ENCODE measurements at places on chromosomes 2 and 18. TPM values are rescaled to one million over a fixed set of nuclear protein-coding genes. Genes with fewer than 3 reads are reported as not detected.

The ARHGEF4 gene
- total RNA-seq = 3.5 TPM

The MAP3K19 gene
- total RNA-seq = not detected

The PDCD1 gene
- total RNA-seq = 1.0 TPM

The RASGRP3 gene
- total RNA-seq = 56.3 TPM

The MAB21L4 gene
- total RNA-seq = not detected

The LYPD1 gene
- not detected for total RNA-seq

The C2orf80 gene
- not detected for total RNA-seq

The PPP1R1C gene
- 14.5 TPM for total RNA-seq

The MBD2 gene
- 24.3 TPM for total RNA-seq

The KCNG2 gene
- total RNA-seq = not detected

The SLC9A4 gene
- total RNA-seq = not detected

The NEMP2 gene
- total RNA-seq = 2.7 TPM
